ENCODE measurements at places on chromosomes 13 and 19.

DNA sequence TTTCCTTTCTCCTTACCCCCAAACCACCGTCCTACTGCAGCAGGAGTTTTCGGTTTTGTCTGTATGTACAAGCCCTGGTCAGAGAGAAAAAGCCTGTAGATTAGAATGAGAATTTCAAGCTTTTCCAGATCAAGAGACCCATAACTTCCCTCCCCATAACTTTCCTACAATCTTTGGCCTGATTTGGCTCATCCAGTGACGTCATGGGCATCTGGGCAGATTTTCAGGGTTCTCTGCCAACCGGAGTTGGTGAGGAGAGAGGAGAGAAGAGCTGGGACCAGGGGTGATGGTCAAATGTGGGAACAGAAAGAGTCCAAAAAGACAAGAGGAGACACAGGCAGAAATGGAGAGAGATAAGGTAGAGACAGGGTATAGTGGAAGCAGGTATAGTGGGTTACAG, 10.5 kb downstream of the IZUMO2 start:
- DNase-seq: no peak

- DNase-seq: no peak
Measured at GRCh38 chr19:45235485-45235884, 9.7 kb downstream of the EXOC3L2 start.

DNA sequence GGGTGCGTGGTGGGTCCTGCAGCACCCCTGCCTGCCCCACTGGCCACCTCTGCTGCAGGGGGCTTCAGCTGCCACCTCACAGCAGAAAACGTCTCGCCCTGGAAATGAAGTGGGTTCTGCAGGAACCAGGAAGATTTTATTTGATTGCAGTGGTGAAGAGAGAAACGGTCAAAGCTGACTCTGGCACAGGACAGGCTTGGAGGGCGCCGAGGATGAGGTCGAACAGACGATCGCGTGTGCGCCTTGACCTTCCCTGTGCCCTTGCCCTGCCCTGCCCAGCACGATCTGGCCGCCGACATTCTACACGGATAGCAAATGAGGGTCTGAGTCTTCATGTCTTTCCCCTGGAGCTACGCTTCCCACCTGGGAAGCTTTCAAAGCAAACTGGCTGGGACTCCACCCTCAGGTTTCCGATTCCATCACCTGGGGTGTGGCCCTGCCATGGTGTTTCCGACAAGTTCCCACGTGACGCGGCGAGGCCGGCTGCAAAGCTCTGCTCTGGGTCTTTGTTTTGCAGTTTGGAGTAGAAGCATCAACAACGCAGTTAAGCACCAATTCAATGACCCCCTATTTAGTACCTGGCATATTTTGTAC, 50.3 kb upstream of the TUBGCP3 start:
- no peak for DNase-seq

- no peak for DNase-seq
Measured at GRCh38 chr13:112024577-112024976, 42.4 kb upstream of the SOX1 start.

GRCh38 chr19:10621966-10622365, 3.4 kb upstream of the SLC44A2 start:
- DNase-seq: no peak

GRCh38 chr19:3374369-3375112, 8.2 kb downstream of the NFIC start:
- no peak for DNase-seq

DNA sequence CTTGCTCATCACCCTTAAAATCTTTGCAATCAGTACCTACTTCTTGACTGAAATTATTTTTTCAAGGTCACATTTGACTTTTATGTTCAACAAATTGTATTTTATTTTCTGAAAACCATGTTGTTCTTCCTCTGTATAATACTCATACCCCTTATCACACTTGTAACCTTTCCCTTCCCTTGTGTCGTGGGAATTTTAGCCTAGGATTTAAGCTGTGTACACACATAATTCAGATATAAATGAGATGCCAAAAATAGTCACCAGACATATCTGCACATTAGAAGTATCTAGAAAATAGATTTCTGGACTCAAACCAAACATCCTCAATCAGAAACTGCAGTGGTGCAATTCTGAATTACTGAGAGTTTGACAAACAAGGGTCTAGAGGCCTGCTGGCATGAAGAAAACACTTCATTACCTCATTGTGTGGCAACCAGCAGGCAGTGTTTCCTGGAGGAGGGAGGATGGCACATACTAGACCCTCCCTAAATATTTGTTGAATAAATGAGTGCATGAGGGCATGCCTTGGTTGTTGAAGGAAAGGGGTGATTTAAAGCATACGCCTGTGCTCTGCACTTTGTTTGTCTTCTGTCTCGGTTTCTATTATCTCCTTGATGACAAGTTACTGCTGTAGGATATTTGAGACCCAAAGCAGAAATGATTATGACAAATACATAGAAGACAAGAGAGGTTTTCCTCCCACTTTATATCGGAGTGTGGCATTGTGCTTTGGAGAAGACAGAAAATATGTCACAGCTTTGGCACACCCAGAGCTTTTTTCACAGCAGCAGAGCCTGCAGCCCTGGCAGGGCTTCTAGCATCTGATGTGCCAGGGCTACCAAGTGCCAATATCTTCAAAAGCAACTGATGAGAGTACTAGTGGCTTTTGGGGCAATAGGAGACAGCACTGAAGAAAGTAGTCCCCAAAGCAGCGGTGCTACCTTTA, 881.1 kb downstream of the PCDH9 start:
- no peak for DNase-seq

DNA sequence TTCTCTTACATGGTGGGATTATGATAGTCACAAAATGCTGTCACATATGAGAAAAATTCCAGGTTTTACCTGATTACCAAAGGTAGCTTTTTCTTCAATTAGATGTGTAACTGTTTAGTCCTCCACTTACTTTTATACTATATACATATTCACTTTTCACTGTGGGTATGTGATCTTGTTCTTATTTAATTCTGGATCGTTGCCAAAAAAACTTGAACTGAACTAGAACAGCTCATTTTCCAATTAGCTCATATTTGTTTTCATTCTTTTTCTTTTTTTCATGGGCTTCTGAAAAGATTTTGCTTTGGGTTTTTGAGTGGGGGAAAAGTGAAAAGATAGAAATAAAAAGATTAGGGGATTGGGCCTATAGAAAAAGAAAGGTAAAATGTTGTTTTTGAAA, 291.9 kb downstream of the NDFIP2 start:
- DNase-seq: no peak

- DNase-seq: no peak
Measured at GRCh38 chr19:43700395-43701000, 15.4 kb upstream of the IRGC start.

- DNase-seq: no peak
Measured at GRCh38 chr13:101767131-101767530, 314.7 kb downstream of the ITGBL1 start.

DNA sequence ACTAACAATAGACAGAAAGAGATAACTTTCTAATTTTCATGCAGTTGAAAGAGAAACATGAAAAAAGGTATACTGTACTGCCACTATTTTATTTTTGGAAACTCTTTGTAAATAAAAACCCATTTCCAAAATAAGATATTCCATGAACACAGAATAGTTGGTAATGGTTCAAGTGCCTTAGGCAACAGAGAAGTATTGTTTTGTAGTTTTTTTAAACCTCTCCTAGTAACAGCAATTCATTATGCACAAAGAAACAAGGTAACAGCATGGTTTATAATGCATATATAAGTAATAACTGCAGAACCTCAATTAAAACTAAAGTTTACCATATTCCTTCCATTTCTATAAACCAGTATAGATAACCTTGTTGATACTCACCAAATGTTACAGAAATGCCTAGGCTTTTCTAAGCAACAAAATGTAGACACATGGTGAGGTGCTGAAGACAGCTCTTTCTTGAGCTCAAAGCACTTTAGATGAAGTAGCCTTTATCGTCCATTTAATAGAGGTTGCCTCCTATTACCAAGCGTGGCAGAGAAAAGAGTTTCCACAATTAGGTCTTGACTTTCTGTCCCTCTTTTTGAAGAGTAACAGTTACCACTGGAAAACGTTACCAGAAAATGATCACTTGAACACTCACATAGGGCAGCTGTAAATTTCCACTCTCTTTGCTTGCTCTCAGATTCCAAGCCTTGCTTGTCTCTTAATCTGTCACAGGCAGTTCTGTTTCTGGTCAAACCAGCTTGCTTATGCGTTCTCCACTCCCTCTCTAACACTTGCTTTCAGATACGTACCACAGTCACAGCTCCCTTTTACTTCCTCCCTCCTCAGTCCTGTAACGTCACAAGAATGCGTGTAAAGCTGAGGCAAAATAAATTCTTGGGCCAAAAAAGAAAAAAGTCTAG, 42.9 kb downstream of the CAB39L start:
- peak; percentile 55 for DNase-seq

- no peak for DNase-seq
Measured at GRCh38 chr13:41552031-41552430, 94.7 kb downstream of the RGCC start.

DNA sequence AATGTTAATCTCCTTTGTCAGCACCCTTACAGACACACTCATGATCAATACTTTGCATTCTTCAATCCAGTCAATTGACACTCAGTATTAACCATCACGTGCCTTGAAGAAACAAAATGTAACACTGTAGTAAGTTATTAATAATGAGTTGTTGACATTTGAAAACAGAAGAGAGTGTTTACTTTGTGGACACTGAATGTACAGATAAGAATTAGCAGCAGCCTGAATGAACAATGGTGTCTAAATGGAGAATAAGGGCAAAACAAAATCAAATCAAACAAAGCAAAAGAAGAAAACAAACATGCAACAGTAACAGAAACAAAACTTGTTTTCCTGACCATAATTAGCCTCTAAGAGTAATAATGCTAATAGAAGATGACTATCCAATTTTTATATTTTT, 1191.1 kb upstream of the MIR17HG start:
- DNase-seq: no peak

DNA sequence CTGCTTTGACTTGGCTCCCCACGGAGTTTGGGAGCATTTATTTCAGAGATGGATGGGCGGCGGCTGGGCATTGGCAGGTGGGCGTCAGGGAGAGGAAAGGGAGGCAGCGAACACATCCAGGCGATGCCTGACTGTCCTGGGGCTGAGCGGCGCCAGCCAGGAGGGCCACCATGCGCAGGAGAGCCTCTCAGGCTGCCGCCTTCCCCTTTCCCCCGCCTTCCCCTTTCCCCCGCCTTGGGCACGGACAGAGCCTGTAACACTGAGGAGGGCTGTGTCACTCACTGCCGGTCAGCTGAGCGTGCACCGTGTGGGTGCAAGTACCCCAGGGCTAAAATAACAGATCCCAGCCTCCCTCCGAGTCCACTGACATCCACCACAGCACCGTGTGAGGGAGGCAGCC, 11.4 kb downstream of the MCF2L start:
- DNase-seq: no peak
